ENCODE measurements at places on chromosomes 12 and 14. TPM values are rescaled to one million over a fixed set of nuclear protein-coding genes. Genes with fewer than 3 reads are reported as not detected.

Gene CHST11
- 1.2 TPM for polyA plus RNA-seq

Gene KLRG1
- 2.7 TPM for polyA plus RNA-seq

- DNase-seq: no peak
Measured at GRCh38 chr12:105406497-105406896, 76.0 kb downstream of the C12orf75 start.

DNA sequence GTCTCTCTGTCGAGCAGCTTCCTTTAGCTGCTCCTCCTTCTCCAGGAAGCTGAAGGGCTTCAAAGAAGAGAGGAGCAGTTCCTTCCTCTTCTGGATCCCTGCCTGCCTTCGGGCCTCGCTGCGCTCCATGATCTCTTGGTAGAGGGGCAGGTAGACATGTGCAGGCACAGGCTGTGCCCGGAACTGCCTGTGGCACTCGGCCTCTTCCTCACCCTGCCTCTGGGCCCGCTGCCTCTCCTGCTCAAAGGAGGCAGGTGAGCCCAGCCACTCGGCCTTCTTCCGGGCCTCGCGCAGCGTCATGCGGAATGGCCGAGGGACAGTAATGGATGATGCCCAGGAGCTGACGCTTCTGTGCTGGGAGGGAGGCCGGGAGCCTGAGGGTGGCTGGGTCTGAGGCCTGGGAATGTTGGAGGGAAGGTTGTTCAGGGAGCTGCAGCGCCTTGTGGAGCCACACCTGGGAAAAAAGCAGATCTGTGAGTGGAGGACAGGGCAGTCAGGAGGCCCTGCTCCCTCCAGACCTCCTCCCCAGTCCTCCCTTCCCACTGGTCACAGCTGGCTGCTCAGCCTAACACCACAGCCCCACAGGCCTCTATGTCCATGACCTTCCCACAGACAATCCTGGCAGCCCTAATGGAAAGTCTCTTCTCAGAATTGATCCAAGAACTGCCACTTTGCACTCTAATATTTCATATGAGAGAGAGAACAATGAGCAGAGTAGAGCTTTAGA lies 5.3 kb downstream of the FAM161B start:
- no peak for DNase-seq

- no peak for DNase-seq
Measured at GRCh38 chr12:45668641-45669040, 60.9 kb upstream of the ARID2 start.

GRCh38 chr12:47190271-47190750 lies 110.6 kb upstream of the AMIGO2 start:
- DNase-seq: no peak

DNA sequence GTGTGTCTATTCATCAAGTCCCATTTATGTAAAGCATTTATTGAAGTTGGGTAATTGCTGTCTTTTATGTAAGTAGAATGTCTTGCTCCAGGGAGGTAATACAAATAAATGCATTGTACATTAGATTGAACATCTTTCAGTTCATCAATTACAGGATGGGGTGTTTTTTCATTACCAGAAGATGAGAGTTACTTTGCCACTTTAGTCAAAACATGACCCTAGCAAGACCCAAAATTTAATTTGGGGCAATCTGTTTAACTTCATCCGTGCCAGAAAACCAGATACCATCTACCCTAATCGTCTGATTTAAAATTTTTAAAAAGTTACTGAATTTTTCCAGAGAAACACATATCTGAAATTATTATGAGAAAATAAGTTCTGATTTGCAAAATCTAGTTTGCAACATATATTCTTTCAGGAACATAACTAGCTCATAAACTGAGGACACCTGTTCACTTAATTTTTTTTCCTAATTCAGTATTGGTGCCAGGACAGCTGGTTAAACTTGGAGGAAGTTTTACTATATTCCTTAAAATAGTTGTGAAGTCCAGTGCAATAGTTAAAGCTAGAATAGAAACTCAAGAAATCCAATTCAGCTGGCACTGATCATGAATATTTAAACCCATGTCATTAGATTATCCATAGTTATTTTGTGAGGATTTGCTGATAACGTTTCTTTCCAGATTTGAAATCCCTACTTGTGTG lies 114.5 kb downstream of the SRGAP1 start:
- no peak for DNase-seq

All from liver (tissue), 10 donors.